Right renal pelvis (tissue), 4 donors: ENCODE measurements at places on chromosomes 6 and 20.
A peak's percentile ranks its signal among the peaks of the same experiment; 100 is the strongest.

DNA sequence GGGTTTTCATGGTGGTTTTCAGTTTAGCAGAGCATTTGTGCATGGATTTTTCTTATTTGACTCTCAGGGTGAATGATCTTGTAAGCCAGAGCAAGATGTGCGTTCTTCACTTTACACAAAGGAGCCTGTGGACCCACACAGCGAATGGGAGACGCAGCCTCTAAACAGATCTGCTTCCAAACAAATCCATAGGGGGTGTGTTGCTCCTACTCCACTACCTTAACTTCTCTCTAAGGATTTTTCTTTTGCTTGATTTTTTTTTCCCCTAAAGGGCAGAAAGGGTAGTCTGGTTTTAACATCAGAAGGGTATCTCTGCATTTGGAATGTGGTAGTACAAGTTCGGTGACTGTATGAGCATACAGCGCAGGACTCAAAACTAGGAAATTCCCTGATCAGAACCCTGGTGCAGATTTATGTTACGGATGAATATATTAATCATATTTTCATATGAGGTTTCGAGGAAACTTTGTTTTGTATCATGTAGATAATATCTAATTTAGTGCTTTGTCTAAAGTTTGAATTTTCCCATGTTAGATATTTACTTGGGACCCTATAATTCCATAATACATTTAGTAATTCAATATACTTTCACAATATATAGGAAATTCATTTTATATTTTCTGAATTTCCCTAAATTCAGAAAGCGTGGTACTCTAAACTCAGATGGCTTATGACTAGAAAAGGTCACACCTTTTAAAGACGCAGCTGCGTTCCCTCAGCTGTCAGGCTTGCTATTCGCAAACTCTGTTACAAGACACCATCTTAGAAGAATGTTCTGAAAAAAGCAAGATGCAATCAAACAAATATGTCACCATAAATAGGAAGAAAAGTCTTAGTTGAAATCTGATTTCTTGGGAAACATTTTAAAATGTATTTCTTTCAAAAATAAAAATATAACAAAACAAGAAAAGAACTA lies 196.9 kb downstream of the TMEM242 start:
- no peak for DNase-seq

DNA sequence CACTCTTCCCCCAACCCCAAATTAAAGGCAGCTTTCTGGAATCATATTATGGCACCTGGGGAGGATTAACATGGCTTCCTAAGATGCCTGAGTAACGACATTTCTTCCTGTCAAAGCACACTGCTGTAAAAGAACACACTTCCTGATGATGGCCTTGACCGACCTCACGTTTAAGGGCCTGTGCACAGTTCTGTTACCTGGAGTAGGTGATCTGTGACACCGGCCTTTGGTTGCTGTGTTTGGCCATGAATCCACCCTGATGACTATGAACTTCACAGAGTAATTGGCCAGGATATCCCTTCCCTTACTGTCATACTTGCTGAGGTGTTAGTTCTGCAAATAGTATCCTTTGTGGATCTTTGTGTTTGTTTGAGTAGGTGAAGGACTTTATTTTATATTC lies 45.8 kb downstream of the PLCB4 start:
- DNase-seq: no peak

GRCh38 chr6:148998704-148999103 lies 251.9 kb downstream of the UST start:
- DNase-seq: no peak

DNA sequence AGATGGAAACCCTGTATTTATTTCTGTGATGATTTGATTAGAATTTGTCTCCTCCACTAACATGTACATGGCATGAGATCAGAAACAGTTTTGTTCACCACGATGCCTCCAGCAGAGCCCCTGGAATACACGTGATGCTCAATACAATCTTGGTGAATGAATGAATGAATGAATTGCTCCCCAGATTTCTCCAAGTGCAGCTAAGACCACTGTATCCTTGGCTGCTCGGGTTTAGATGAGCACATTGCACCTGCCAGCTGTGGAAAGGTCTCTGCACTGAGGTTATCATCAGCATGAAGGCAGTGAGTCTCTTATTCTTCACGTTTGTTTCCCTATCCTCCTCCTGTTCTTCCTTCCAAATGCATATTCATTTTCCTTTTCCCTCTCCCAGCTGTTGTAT lies 17.9 kb downstream of the CASS4 start:
- DNase-seq: no peak

- DNase-seq: no peak
Measured at GRCh38 chr6:166499350-166500163, 86.9 kb downstream of the RAMACL start.

- no peak for DNase-seq
Measured at GRCh38 chr20:52828199-52828598, 144.0 kb upstream of the TSHZ2 start.

GRCh38 chr20:60484316-60484715 lies 526.1 kb downstream of the CDH26 start:
- no peak for DNase-seq

- no peak for DNase-seq
Measured at GRCh38 chr6:147108259-147108910, 95.8 kb upstream of the STXBP5 start.

DNA sequence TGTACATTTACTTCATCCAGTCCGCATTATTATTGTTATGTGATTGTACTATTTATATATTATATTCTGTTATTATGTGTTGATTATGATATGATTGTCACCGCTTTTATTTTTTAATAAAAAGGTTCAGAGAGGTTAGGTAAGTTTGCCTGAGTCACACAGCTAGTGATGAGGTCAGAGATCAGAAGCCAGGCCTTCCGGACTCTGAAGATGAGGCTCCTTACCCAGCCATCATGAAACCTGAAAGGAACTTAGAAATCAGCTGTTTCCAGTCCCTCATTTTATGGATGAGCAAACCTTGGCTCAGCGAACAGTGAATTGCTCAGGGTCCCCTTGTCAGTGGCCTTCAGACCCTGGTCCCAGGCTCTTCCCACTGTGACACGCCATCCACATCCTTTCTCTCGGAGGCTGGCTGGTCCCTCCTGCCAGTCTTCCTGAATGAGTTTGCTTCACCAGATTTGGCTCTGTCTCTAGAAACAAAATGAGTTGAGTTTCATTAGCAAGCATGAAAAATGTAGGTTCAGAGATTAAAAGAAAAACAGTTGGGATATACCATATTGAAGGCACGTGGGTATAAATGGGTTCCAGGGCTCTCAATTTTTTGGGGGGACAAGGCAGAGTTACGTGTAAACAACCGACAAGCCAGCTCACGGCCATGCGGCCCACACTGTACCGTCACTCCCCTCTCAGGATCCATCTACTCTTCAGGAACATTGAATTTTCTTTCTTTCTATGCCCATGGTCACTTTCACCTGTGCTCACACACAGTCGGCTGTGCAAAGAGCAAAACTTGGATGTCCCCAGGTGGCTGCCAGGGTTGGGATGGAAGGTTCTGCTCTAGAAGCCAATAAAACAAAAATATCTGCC lies 132.9 kb downstream of the ZDHHC14 start:
- DNase-seq: no peak

DNA sequence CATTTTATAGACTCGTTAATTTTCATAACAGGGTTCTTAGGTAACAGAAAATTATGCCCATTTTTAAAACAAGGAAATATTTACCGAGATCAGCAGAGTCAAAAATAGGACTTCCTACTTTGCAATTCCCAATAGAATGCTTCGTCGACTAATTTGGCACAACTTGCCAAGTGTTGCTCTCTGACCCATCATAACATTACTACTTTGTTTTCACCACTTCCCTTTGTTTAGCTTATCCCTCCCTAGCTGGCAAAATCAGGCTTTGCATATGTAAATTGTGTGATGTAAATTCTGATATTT lies 914 bp upstream of the RANBP9 start:
- no peak for DNase-seq

GRCh38 chr6:140821196-140821595 lies 1311.5 kb upstream of the GJE1 start:
- no peak for DNase-seq

- DNase-seq: no peak
Measured at GRCh38 chr20:51311636-51312479, 230.7 kb downstream of the NFATC2 start.

GRCh38 chr20:52193886-52194545 lies 2.4 kb upstream of the ZFP64 start:
- no peak for DNase-seq

- no peak for DNase-seq
Measured at GRCh38 chr6:131250122-131250521, 114.9 kb downstream of the AKAP7 start.

DNA sequence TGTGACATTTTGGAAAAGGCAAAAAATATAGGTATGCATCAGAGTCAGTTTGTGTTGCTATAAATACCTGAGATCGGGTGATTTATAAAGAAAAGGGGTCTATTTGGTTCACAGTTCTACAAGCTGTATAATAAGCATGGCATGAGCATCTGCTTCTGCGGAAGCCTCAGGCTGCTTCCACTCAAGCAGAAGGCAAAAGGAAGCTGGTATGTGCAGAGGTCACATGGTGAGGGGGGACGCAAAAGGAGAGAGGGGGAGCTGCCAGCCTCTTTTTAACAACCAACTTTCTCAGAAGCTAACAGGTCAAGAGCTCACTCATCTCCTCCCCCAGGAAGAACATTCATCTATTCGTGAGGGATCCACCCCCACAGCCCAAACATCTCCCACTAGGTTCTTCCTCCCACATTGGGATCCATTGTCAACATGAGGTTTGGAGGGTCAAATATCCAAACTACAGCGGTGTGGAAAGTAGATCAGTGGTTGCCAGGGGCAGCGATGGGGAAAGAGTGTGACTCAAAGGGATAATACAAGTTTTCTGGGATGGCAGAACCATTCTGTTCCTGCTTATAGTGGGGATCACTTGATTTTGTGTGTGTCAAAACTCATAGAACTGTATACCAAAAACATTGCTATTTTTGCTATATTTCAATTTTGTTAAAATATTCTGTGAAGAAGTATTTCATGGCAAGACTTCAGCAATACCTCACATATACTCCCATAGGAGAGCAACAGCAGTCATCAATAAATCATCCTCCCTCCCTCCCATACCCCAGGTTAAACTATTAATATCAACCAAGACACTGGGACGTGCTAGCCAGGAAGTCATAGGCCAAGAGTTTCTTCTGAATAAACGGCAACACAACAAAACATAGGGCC lies 9.9 kb upstream of the FAM50B start:
- DNase-seq: no peak

- DNase-seq: no peak
Measured at GRCh38 chr6:33599413-33599938, 19.4 kb upstream of the BAK1 start.

- no peak for DNase-seq
Measured at GRCh38 chr6:135006386-135006914, 48.2 kb downstream of the HBS1L start.

DNA sequence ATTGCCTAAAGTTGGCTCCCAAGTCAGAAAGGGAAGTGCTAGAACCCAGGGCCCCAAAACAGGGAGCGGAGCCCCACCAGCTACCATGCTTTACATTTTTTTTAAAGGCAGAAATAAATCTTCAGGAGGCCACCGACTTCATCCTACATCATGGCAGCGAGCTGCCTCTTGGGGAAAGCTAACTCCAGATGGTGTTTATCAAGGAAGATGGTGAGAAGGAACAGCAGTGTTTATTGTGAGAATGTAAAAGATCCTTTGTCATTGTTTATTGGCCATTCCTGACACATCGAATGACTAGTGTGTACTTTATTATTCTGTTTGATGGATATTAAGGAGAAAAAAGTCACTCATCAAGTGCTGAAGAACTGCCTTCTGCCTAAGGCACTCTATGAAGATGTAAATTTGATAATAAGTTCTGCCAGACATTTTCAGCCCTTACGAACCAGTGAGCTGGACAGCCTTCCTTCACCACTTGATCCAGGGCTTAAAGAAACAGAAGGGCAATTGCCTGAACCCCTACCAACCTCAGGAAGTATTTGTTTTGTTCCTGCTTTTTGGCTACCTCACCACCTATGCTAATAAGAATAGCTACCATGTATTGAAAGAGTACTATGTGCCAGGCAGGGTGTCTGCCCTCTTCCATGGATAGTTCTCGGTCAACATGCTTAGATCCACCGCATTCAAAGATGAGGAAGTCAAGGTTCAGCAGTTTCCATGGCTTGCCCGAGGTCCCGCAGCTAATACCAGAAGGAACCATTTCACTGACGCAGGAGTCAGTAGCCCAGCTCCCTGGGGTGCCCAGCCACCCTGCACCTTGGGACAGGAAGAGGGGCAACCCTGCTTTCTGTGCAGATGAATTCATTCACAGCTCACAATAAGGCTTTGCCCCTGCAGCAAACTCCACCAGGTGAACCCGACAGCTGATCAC lies 194.7 kb upstream of the RREB1 start:
- DNase-seq: peak; percentile 34

GRCh38 chr6:45818655-45819054 lies 197.0 kb downstream of the CLIC5 start:
- no peak for DNase-seq

- DNase-seq: no peak
Measured at GRCh38 chr6:55536391-55536956, 42.5 kb downstream of the HMGCLL1 start.

DNA sequence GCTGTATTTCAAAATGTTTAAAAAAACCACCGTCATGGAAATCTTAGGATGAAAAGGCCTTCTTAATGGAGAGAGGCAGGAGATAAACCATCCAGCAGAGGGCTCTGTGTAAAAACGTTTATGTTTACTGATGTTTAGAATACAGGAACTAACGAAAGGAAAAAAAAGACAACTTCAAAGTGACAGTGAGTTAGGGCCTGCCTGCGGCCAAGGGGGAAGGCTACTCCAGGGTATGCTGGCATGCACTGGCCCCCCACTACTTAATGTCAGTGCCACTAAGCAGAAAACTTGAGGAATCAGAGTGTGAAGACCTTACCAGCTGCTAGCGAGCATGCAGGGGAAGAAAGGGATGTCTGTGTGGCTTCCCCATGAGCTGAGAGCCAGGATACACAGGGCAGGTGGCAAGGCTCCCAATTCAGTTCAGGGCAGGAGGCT lies 47.7 kb downstream of the AKAP7 start:
- peak; percentile 28 for DNase-seq

DNA sequence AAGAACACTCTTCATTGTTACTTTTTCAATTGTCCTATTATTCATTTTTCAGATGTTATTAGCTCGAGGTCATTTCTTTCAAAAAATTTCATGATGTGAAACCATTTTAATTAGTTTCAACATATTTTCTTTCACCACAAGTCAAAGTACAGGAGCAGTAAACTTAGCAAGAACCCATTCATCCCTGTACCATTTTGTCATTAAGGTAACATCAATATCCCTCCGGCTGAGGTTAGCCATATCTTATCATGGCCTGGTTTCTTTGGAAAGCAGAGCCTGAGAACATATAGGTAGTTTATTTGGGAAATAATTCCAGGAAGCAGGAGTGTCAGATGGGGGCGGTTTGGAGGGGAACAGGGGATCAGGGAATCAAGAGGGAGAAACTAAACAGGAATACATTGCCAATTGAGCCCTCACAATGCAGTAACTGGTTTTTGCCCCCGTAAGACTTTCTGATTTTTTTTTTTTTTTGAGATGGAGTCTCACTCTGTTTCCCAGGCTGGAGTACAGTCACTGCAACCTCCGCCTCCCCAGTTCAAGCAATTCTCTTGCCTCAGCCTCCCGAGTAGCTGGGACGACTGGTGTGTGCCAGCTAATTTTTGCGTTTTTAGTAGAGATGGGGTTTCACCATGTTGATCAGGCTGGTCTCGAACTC lies 83.7 kb downstream of the MKKS start:
- no peak for DNase-seq

GRCh38 chr6:141726248-141726647 lies 406.5 kb upstream of the GJE1 start:
- DNase-seq: no peak

- no peak for DNase-seq
Measured at GRCh38 chr6:36825452-36825851, 13.8 kb downstream of the CPNE5 start.
